ENCODE measurements at places on chromosomes 5 and 9.

DNA sequence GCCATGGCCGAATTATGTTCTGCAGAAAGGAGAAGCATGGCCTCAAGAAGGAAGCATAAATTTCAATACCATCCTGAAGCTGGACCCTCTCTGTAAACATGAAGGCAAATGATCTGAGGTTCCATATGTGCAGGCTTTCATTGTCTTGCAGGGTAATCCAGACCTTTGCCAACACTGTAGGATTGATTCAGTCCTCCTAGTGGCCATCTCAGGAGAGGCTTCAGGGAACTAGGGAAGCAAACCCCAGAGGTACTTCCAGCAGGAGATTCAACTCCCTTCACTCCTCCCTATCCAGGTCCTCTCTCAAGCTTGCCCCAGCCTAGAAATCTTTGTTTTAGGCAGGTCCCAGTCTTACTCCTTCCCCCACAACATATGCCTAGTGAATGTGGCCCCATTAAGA lies 99.3 kb upstream of the HCN1 start:
- no peak for DNase-seq

DNA sequence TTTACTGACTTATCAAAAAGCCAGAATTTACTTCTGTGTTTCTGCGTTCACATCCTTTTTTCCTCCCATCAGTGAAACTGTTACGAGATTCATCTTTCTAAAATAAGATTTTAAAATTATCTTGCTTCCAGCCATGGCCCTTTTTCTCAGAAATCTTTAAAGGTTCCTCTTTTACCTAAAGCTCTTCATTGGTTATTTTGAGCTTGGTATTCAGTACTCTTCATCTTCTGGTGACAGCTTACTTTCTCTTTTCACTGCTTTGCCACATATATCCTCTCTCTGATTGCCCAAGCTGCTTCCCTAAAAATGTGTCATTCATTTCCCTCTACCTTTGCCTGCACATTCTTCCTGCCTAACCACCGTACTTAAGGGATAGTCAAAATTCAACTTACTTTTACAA lies 32.3 kb downstream of the TGFBR1 start:
- no peak for DNase-seq

GRCh38 chr5:132526974-132527564 lies 16.3 kb downstream of the IL5 start:
- DNase-seq, result no peak

GRCh38 chr9:13971966-13972655 lies 341.8 kb downstream of the NFIB start:
- DNase-seq, result no peak

DNA sequence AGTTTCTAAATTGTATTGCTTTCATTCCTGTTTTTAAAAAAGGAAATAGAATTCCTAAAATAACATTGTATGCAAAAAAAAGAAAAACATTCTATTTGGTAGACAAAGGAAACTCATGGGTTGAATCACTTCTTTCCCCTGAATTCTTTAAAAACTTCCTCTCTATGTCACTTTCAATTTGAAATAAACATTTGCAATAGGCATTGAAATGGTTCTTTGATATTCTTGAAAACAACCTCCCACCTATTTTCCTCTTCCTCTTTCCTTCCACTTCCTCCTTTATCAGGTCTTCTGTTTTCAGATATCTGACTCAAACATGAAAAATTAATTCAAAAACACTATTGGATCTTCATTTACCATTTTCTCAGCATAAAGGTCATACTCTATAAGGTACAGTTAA lies 442.0 kb upstream of the MEF2C start:
- DNase-seq, result no peak

GRCh38 chr5:81519217-81519905 lies 125.4 kb upstream of the ACOT12 start:
- DNase-seq, result no peak

DNA sequence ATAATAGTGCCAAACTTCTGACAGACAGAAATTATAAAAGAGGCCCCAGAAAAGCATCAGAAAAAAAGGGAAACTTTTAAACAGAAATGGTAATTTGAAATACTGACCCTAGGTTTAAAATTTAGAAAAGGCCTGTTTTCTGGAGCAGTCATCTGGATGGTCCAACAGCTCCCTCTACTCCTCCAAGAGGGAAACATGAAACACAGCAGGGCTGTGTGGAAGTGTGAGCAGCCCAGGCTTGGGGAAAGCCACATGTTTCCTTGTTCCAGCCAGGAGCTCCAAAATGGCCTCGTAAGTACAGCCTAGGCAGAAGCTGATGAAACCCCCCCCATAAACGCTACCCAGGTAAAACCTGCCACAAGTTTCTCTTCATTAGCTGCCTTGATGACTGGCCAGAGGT lies 499.3 kb upstream of the ADAMTS16 start:
- no peak for DNase-seq

- DNase-seq, result no peak
Observed at GRCh38 chr5:9046756-9047481, 499.0 kb downstream of the SEMA5A start.
